Renal pelvis (tissue), 12 donors: ENCODE measurements at places on chromosomes 1 and 21. TPM values are rescaled to one million over a fixed set of nuclear protein-coding genes. Genes with fewer than 3 reads are reported as not detected.

The IGSF5 gene
- polyA plus RNA-seq = 0.98 TPM

DNA sequence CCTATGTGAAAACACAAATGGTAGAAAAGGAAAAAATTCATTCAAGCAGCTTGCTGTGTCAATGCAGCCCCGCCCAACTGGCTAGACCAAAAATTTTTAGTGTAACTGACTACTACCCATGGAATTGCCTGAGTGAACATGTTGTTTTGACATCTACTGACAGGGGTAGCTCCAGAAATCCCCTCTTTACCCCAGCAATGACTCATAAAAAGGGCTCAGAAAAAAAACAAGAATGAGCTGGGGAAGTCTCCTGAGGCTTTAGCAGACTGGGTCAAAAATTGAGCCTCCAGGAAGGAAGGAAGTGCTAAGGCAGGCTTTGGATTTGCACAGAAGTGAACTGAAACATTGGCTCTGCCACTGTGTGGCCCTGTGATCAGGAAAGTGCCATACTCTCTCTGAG is 24.4 kb upstream of the FGGY start:
- DNase-seq = no peak

The SPRR4 gene
- polyA plus RNA-seq = not detected

DNA sequence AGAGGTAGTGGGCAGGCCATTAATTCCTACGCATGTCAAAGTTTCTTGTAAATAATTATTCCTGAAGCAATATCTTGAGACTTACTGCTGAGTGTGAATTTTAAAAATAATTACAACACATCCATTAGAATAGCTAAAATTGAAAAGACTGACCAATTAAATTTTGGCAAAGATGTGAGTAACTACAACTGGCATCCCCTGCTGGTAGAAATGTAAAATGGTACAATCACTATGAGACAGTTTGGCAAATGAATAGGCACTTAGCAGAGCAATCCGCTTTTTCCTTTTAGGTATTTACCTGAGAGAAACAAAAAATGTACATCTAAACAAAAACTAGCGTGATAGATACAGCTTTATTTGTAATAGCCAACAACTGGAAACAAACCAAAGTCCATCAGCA is 798.9 kb downstream of the BRINP3 start:
- DNase-seq = no peak

- DNase-seq = no peak
These were observed 348.3 kb downstream of the DPYD start for GRCh38 chr1:97572561-97572960.

GRCh38 chr1:177793900-177794299 is 176.0 kb downstream of the SEC16B start:
- DNase-seq = no peak

The GJA8 gene
- 0.61 TPM for polyA plus RNA-seq

GRCh38 chr21:45086337-45086958 is 12.1 kb downstream of the ADARB1 start:
- no peak for DNase-seq

GRCh38 chr21:35050348-35051286 is 1.5 kb upstream of the RUNX1 start:
- no peak for DNase-seq

The SH2D5 gene
- 1.4 TPM for polyA plus RNA-seq

- no peak for DNase-seq
These were observed 99.0 kb upstream of the SLC25A33 start for GRCh38 chr1:9440261-9440660.

The DCST1 gene
- 0.38 TPM for polyA plus RNA-seq

The CTSE gene
- polyA plus RNA-seq = 0.43 TPM

DNA sequence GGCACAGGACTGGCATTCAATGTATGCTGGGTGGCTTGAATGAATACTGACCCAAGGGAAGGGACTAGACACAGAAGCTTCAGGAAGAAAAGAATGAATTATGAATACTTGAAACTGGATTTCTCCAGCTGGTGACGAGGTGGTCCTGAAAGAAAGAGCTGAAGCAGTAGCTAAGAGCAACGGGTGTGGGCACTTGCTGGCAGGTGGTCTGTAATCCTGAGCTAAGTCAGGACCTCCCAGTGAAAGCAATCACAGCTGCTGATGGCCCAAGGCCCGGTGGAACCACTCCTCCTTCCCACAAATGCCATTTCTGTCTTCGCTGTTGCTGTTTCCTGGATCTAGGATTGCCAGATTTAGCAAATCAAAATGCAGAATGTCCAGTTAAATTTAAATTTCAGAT is 47.0 kb downstream of the NEK2 start:
- no peak for DNase-seq

- no peak for DNase-seq
These were observed 167.2 kb upstream of the PDE4B start for GRCh38 chr1:65625528-65625927.

GRCh38 chr1:155173478-155174323 is at the start of gene TRIM46:
TRIM46 (plus strand) TSS chr1:155173849; CDS start chr1:155173967, 118 bp downstream.
- peak; percentile 19 for DNase-seq

The SUSD4 gene
- 17.2 TPM for polyA plus RNA-seq
